ENCODE measurements at places on chromosomes 4 and X.

GRCh38 chrX:120260369-120260768 is 9.8 kb downstream of the ZBTB33 start:
- DNase-seq = no peak

- DNase-seq = no peak
Observed at GRCh38 chr4:139935911-139936310, 218.1 kb downstream of the MAML3 start.

DNA sequence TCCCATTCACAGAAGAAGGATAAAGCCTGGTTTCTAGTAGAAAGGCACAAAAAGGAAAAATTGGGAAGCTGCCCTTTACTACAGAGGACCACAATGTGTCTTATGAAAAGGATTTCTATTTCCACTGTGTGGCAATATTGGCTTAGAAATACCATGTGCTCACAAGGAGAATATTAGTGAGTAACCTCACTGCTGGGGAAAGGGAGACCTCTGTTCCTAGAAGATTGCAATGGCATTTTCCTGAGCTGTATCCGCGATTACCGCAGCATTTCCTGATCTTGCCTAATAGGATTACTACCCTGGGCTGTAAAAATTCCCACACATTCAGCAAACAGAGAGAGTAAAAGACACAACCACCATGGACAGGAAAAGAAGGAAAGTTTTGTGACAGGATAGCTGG is 308.8 kb upstream of the TECRL start:
- DNase-seq = no peak

GRCh38 chr4:170423137-170423536 is 333.4 kb upstream of the AADAT start:
- peak; percentile 94 for DNase-seq

- no peak for DNase-seq
Observed at GRCh38 chrX:103396660-103397059, 20.3 kb downstream of the BEX3 start.

GRCh38 chr4:106238820-106239420 is 77.1 kb downstream of the TBCK start:
- peak; percentile 45 for DNase-seq

GRCh38 chr4:36273276-36273675 is 8.1 kb upstream of the DTHD1 start:
- DNase-seq = no peak

- DNase-seq = no peak
Observed at GRCh38 chr4:1568855-1569460, 115.2 kb downstream of the FAM53A start.

DNA sequence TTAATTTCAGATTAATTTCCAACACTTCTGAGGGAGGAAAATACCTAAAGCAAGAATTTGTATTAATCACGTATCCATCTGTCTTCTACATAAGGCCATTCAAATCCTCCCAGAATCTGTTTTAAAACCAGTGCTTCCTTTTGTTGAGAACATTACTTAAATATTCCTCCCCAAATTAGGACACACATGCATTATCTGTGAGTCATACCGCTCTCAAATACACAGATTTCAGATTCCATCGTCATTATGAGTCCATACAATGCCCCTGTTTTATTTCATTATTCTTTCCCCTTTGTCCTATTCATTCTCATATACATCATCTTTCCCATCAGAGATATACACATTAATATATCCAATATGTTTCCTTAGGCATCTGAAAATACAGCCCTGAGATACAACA is 57.3 kb upstream of the PRSS12 start:
- peak; percentile 92 for DNase-seq

DNA sequence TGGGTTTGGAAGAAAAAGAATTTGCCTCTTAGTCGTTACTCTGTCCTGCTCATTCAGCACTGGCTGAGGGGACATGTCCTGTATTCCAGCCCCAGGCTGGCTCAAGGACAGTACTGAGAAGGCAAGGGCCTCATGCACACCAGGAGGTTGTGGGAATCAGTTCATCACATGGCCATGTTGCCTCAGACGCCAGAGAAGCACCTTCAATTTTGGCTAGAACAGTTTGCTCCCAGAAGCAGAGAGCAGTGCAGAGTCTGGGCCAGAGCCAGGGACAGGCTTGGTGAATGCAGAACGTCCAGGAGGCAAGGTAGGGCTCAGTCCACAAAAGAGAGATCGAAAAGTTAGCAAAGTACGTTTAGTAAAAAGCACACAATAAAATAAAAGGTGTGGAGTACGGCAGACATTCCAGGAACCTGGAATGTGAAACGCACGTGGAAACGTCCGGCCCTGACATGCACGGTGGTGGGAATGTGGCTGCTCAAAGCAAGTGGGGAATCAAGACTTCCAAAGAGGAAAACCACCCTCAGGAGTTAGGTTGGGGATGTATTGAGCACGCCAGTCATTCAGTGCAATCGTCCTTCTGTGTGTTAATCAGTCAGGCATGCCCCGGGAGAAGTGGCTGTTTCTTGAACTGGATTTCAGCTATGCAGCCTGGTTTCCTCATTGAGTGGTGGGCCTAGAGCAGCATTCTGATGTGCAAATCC is 1.2 kb upstream of the SLC2A9 start:
- DNase-seq = no peak

DNA sequence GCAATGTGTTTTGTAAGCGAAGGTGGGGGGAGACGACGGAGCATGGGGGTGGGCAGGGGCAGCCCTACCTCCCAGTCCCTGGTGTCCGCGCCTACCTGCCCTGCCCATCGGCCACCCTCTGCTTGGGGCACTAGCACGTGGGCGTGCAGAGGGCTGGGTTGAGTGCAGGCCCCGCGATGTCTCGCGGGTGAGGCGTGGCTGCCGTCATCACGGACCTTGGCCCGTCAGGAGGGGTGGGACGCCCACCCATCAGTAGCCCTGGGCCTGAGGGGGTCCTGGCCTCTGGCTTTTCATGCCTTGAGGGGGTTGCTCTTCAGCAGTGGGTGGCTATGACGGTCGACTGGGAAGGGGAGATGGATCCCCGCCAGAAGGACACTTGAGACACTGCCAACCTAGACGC is 36.1 kb upstream of the GEMIN8 start:
- no peak for DNase-seq

DNA sequence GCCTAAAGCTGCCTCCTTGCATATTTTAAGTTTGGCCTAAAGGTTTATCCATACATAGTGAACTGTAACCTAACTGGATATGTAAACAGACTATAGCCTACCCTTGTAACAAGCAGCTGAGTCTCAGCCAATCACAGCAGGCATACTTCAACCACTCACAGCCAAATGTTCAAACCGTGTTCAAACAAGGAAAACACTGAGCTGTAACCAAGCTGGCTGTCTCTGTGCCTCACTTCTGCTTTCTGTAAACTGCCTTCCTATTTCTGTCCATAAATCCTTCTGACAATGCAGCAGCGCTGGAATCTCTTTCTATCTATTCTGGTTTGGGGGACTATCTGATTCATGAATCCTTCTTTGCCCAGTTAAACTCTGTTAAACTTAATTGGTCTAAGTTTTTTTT is 16.4 kb downstream of the DSPP start:
- no peak for DNase-seq

DNA sequence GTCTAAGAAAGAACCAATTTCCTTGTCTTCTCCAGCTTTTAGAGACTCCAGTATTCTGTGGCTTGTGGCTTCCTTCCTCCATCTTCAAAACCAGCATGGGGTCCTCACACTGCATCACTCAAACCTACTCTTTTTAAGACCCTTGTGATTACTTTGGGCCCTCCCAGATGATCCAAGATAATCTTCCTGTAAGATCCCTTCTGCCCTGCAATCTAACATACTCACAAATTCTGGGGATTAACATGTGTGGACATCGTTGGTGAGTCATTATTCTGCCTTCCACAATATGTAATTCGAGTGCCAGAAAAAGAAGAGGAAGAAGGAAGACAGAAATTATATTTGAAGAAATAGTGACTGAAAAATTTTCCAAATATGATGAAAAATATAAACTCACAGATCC is 47.9 kb downstream of the BEND4 start:
- DNase-seq = peak; percentile 24

GRCh38 chrX:130916636-130917422 is 13.8 kb upstream of the ENOX2 start:
- peak; percentile 42 for DNase-seq

DNA sequence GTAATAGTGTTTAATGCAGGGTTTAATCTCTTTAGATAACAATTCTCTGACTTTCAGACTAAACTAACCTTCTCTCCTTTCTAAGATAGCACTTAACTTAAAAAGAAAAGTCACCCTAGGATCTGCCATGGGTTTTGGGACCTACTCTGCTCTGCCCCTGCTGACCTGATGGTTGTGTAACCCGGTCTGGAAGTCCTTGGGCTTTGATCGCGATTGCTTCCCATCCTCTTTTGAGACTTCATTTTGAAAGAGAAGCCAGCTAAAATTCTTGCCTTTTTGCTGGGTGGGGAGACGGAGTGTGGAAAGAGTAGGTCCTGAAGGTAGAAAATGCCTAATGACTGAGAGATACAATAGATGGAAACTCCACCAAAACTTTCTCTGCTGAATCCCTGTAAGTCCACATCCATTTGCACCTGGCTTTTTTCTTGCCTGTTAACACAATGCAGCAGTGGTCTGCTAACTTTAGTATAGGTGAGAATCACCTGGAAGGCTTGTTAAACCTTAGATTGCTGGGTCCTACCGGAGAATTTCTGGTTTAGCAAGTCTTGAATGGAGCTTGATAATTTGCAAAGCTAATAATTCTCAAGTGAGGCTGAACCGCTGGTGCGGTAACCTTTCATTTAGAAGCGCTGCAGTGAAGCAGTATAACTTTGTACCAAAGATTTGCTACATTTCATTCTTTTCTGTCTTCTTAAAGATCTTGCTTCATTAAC is 45.6 kb upstream of the CCSER1 start:
- DNase-seq = no peak

DNA sequence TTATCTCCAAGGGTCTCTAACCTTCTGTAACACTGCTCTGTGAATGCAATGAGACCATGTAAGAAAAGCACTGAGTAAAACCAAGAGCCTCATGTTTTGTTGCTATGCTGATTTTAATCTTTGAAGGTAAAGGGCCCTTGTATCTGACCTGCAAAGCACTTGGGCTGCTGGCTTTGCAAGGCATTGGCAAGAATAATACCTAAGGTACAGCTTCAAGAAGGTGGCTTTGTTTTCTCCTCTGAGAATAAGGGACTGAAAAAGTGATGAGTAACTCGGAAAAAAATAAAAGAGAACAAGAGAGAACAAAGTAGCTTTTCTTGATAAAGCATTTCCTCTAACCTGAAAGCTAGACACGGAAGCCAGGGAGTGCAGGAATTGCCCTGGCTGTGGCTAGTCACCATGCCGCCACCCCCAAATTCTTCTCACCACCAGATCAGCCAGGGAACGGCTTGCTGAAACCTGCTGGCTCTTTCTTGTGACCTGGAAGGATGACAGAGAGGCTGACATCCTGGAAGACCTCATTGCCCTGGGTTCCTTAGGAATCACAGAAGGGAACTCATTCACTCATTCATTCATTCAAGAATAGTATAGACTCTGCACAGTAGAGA is 41.8 kb upstream of the HS3ST1 start:
- no peak for DNase-seq

DNA sequence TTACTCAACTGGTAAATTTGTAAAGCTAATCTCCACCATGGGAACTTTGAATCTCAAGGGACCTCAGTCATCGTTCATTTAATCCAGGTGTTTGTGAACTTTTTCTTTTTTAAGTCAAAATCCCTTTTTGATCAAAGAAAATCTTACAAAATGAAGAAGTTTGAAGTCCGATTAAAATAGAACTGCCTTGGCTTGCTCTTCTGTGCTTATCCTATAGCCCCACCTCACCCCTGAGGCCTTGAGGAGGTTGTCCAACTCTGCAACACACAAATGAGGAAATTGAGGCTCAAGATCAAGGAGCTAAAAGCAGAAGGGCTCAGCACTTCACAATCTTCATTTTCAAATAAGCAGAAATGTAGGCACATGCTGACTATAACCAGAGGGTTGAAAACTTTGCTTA is 240.3 kb upstream of the SFRP2 start:
- no peak for DNase-seq

GRCh38 chr4:25160714-25161592 is 704 bp upstream of the SEPSECS start:
- DNase-seq = peak; percentile 30

DNA sequence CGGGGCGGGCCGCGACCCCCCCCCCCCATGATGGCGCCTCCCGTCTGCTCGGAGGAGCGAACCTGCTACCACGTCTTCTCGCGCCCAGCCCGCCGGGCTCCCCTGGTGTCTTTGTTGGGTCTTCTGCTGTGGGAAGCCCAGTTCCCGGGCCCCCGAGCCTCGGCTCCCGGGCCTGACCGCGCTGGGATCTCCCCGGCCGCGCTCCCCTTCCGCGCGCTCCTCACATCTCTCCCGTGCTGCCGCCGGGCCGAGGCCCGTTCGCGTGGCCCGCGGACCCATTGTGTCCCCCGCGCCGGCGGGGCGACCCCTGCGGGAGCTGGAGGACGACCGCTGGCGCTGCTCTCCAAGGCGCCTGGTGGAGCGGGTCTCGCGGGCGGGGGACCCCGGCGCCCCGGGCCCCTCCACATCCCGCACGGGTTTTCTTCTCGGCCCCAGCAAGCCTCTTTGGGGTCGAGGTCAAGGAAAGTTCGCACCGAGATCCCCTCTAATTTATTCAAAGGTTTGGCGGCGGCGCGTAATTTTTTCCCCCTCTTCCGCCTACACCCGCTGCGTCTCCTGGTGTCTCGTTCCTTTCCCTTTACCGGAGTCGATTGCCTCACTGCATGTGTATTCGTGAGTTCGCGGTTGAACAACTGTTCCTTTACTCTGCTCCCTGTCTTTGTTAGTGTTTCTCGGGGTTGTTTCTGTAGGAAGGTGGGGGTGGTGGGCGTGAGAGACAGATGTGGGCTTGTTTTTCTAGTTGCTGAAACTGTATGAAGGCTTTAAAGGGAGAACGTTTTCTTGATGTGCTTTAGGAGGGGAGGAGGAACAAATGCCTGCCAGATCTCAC is 770 bp downstream of the SMAD1 start:
- peak; percentile 82 for DNase-seq

GRCh38 chr4:9792381-9792780 is 10.9 kb downstream of the DRD5 start:
- DNase-seq = no peak

DNA sequence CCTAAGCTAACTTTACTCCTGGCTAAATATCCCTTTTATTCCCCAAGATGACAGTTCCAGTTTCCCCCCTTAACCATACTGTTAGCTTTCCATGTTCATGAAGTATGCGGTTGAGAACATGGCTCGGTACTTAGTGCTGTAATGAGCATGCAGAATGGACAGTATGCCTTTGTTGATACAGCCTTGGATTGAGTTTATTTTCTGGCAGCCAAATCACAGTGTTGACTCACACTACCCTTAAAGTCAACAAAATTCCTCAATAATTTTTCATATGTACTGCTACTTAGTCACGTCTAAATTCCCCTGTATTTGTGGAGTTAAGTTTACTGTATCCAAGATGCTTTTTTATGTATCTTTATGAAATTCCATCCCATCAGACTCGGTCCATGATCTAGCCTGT is 1.4 kb upstream of the VEGFC start:
- peak; percentile 97 for DNase-seq

DNA sequence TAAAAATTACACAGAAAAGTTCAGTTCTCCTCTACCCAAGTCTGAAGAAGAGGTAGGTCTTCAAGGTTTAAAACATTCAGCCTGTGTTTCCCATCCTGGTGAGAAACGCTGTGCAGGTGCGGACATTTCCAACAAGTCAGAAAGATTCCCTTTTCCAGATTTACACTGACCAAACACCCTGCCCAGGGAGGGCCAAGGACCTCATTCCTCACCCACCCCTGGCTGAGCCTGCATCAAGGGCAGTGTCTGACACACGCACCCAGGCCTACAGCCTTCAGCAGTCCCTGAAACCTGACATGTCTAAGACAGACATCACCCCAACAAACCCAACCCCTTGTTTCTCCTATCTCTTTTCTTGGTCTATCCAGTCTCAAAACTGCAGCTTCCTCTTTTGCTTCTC is 105.9 kb downstream of the APBB2 start:
- no peak for DNase-seq

Data from fibroblast of skin of right biceps (primary cell).